ENCODE measurements at places on chromosomes 3 and 15.

DNA sequence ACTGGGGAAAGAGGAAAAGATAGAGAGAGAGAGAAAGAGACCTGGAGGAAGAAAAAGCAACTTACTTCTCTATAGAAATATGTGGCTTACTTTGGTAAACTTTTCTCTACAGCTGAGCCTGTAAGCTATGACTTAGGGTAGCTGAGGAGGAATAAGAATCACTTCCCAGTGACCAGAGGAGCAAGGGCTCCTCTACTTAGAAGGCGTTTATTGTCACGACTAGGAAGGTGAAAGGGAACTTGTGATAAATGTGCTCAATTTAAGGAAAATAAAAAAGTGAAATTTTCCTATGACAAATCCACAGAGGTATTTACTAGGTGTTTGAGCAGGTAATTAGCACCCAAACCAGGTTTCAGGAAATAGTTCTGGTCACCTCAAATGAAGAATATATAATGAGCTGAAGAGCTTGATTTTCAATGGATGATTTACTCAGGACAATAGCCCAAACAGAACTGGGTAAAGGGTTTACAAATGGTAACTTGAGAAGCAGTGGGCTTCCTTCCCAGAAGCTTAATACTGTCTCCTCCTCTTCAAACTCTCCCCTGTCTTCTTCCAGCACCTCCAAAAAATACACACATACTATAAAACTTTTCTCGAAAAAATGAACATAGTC lies 46.1 kb downstream of the SOX2 start:
- no peak for DNase-seq

GRCh38 chr3:39577541-39577940 lies 110.1 kb downstream of the MOBP start:
- no peak for DNase-seq

- DNase-seq = no peak
Measured at GRCh38 chr3:41323467-41324155, 124.3 kb downstream of the CTNNB1 start.

GRCh38 chr3:190558316-190558715 lies 44.4 kb downstream of the IL1RAP start:
- DNase-seq = no peak

GRCh38 chr3:171181907-171182690 lies 155.6 kb upstream of the SLC2A2 start:
- DNase-seq = no peak

DNA sequence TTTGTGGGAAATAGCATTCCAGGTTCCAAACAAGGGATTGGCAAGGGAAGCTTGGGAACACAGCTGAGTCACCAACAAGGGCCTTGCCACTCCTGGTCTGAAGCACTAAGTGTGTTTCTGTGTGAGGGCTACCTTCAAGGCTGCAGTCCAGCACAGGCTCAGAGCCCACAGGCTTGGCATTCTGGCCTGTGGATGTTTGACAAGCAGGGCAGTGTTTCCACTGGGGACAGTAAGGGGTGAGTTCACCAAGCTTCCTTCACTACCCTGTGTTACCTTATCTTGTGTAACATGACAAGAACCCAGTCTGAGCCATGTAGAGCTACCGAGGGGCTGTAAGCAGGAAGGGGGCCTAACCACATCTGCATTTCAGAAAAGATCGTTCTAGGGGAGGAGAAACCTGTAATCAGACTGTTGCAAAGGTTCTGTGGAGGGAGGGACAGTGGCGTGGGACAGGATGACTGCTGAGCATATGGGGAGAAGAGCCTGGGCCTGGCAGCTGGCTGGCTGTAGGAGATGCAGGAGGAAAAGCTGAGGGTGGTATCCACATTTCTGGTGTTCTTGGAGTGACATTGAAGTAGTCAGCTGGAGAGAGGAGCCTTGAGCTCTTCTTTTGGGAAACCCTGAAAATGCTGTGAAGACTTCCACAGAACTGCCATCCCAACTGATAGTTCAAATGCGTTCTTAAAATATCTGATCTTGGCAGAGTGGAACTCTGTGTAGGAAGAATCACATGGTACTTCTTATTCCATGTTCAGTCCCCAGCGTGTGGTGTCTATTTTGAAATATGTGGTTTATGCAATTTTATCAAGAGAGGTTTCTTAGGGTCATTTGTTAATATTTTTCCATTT lies 61.3 kb downstream of the CTDSPL start:
- no peak for DNase-seq

- no peak for DNase-seq
Measured at GRCh38 chr3:100957261-100957986, 35.8 kb downstream of the ABI3BP start.

DNA sequence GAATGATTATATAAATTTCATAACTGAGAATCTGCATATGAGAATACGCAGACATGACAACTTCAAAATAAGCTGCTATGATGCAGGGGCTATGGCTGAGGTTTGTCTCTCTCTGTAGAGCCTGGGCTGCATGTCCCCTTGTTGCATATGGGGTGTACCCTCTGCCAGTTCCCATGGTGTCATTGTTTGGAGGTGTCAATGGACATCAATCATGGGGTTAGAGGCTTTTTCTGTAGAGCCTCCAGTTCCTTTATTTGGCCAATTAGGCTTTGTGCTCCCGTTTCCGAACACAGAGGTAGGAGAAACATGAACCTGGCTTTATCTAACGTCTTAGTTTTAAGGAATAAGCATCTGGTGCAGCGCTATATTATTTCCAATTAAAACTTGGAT lies 77.3 kb upstream of the RARB start:
- DNase-seq = no peak

- DNase-seq = no peak
Measured at GRCh38 chr3:46478341-46478740, 13.6 kb upstream of the LTF start.

DNA sequence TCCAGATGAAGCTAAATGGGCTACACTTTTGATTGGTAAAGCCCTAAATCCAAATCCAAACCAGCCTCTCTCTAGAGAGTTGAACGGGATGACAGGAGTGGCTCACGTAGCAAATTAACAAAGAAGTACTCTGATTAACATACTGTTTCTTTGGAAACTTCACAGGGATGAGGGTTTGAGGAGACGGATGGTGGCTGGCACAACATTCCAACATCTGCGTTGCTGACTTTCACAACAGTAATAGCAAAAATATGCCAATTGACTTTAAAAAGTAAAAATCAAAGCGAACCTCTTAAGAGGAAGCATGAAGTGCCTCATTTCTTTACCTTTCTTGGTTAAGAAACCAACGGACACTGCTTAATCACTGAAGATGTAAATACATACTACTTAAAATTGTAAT lies 181.4 kb downstream of the TBL1XR1 start:
- DNase-seq = no peak

GRCh38 chr15:101458908-101459578 lies 30.5 kb downstream of the PCSK6 start:
- DNase-seq = no peak

DNA sequence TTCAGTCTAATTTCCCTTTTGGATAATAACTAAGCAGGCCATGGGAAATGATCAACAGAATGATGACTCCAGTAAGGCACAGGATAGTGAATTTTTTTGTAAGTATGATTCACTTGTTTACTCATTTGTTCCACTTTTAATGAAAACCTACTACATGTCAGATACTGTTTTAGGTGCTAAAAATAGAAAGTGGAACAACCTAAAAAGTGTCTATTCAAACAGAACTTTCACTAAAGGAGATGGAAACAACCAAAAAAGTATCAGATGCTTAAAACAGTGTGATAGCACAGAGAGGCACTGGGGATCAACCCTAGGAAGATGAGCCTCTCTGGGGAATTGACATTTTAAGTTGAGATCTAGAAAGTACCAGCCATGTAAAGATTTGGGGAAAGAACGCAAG lies 11.1 kb downstream of the RYK start:
- no peak for DNase-seq

DNA sequence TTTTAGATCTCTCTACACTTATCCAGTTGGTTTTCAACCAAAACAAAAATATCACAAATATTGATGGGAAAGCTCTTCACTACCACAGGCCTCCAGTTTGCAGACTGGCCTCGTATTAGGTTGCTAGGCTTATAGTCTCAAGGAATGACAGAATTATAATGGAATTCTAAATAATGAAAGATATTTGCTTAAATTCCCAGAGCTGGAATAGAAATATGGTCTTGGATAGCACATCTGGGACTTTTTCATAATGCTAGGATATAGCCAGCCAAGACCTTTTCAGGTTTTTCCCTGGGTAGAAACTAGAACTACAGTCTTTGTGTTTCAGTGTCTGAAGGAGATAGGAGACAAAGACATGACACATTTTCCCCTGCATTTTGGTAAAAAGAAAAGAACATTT lies 121.9 kb upstream of the STAC start:
- DNase-seq = no peak

GRCh38 chr3:113055201-113055600 lies 64.4 kb downstream of the GTPBP8 start:
- peak; percentile 58 for DNase-seq

DNA sequence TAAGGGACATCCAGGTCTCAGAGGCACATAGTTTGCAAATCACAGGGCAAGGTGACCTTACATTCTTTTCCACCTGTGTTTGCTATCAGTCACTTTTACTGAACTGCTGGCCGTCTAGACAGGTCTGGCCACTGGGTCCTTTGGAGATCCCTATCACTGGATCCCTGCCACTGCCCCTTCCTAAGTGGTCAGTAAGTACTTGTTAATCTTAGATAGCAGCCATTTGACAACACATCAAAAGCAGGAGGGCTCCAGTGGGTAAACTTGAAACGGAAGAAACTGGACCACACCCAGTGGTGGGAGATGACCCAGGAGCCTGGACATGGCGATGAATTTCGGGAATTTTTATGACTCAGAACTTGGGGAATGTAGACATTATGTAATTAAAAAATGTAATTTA lies 28.9 kb upstream of the RASGRP1 start:
- DNase-seq = no peak

DNA sequence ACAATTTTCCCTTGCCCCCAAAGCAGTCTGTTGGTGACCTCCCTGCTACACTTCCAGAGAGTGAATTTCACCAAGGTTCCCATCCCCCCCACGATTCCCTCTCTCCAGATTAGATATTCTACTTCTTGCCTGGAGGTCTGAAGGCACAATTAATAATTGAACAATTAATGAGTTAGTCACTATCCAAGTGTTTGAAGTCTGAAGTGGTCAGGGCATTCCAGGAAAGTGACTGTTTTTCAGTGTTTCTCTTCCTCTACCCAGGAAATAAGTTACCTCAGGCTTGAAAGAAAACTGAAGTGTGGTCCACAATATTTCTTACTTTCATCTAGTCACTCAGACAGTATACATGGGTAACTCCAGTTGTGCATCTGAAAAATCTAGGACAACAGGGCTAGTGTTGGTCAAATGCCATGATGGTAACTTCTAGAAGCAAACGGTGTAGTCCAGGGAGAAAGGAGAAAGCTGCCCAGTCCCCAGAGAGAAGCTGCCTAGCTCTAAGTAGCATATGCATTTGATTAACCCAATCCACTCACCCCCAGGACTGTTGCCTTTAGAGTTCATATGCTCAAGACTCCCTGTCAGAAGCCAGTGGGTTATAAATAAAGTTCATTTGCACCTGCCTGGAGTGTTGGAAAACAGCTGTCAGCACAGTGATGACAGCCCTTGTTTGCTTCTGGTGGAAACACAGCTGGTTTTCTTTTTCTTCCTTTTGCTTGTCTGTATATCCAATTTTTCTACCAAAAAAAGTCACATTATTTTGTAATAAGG lies 2.3 kb upstream of the TM4SF4 start:
- no peak for DNase-seq

GRCh38 chr15:78175330-78175729 lies 26.2 kb downstream of the IDH3A start:
- DNase-seq = no peak

DNA sequence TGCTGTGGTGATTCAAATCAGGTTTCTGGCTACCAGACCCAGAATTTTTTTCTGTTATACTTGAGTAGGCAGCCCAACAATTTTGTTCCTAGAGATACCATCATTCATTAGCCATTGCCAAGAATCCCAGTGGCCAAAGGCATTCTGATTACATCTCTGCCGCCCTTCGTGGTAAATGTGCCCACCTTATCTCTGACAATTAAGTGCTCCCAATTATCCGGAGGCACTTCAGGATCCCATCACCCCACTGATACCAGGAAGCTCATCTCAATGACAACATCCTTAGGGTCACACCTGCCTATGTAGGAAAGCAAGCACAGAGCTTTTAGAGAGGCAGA lies 43.2 kb upstream of the RPL35A start:
- DNase-seq = no peak

DNA sequence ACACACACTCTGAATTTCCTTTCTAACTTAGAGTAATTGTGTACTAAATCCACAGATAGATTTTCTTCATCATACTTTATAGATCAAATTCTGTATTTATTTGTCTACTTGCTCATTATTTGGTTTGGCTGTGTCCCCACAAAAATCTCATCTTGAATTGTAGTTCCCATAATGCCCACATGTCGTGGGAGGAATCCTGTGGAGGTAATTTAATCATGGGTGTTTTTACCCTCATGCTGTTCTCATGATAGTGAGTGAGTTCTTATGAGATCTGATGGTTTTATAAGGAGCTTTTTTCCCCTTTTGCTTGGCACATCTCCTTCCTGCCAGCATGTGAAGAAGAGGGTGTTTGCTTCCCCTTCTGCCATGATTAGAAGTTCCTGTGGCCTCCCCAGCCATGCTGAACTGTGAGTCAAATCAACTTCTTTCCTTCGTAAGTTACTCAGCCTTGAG lies 198.3 kb upstream of the TGFBR2 start:
- no peak for DNase-seq

GRCh38 chr3:111548092-111548491 lies 6.1 kb downstream of the CD96 start:
- no peak for DNase-seq

- DNase-seq = no peak
Measured at GRCh38 chr3:22536541-22536940, 666.6 kb upstream of the UBE2E2 start.

DNA sequence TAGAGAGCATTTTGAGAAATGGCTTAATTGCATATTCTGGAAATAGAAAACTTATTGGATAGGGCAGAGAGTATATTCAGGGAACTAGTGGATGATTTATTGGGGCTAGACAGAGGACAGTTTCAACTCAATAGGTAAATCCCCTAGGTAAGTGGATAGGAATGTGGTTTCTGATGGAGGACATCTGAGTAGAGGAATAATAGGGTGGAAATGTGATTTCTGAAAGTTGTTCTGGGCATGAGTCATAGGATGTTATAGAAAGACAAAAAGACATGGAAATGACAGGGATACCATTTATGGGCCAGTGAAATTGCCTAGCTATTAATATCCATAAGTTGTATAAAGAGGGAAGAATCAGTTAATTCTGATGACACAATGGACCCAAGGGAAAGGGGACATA lies 563.3 kb upstream of the GOLIM4 start:
- DNase-seq = no peak

- no peak for DNase-seq
Measured at GRCh38 chr3:153633407-153633806, 471.4 kb downstream of the RAP2B start.
